Stimulated activated CD8-positive, alpha-beta memory T cell treated with anti-CD3 and anti-CD28 coated beads, Interleukin-15, amount 100 ng/mL, for 48 hours (primary cell): ENCODE measurements at places on chromosomes 11 and 22.

DNA sequence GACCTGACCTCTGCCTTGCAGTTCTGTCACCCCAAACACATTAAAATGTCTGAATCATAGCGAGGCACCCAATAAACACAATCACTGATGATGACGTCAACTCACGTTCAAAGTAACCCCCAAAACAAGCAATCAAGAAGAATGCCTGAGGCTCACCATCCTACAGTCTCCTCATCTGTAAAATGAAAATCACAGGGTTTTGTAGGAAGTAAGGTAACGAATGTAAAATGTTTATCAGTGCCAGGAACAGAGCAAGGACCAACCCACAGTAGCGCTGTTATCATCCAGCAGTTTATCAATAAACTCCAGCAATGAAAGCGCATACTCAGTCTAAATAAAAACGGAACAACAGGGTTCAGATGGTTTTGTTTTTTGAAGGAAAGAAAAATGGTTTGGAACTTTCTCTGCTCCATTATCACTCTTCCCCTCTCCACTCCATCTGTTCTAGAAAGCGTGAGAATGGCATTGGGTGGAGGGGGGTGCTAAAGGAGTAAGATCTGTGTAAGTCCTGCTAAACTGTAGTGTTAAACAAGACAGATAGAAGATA, 110.5 kb downstream of the MICAL3 start:
- DNase-seq: no peak

GRCh38 chr11:113730887-113731726, 25.0 kb upstream of the TMPRSS5 start:
- DNase-seq: no peak

GRCh38 chr11:123640677-123641494, 13.5 kb downstream of the SCN3B start:
- DNase-seq: no peak

DNA sequence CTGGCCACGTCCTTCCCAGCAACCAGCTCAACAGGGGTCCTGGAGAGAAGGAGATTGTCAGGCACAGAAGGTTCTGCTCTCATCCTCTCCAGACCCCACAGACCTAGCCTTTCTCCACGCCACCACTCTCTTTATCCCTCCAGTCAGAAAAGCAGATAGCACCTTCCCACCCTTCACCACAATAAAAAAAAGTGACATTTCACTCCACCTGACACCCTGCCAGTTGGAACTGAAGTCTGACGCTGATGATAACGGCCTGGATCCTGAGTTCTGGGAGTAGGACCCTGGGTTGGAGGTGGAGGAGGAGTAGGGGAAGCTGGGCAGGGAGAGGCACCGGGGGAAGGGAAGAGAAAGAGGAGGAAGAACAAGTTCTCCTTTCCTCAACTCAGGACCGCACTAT, 127.5 kb upstream of the ANO1 start:
- no peak for DNase-seq

DNA sequence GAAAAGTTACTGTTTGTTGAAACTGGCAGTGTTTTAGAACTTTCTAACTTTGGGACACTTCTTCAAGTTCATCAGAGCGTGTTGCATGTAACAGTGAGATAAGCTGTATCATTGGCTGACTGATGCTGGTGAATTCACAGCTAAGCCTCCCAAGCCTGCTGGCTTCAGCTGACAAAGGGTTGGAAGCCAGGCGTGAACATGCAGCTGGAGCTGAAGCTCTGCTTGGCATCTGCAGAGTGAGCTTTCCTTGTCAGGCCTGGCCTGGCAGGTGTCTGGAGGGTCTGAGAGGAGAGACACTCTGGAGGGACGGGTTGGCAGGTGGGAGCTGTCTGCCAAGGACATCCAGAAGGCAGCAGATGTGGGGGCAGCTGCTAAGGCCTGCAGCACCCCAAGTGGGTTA, 1.5 kb downstream of the AMPD3 start:
- DNase-seq: no peak

GRCh38 chr11:27022659-27023251, 17.9 kb upstream of the BBOX1 start:
- DNase-seq: no peak

- DNase-seq: no peak
These were observed 87.8 kb downstream of the FAM168A start for GRCh38 chr11:73510106-73510505.

DNA sequence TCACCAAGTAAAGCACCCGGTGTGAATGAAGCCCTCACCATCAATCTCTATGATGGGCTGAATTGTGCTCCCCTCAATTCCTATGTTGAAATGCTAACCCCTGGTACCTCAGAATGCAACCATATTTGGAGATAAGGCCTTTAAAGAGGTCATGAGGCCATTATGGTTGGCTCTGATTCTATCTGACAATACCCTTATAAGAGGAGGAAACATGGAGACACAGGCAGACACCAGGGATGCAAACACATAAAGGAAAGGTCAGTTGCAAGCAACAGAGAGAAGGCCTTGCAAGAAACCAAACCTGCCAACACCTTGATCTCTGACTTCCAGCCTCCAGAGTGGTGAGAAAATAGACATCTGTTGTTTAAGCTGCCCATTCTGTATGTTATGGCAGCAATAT, 13.3 kb upstream of the ZNF280A start:
- DNase-seq: no peak

- no peak for DNase-seq
These were observed 486 bp downstream of the NAP1L4 start for GRCh38 chr11:2991452-2992233.

DNA sequence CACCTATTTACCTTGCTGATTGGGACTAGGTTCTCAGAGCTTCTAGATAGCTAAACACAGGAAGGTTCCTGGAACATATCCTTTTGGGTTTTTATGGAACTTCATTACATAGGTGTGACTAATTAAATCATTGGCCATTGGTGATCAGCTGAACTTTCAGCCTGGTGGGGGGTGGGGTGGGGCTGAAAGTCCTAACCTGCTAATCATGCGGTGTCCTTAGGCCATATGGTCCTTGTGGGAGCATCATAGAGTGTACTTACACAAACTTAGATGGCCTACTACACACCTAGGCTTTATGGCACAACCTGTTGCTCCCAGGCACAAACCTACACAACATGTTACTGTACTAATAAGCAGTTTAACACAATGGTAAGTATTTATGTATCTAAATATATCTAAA, 8.6 kb upstream of the SELENOH start:
- DNase-seq: no peak
